Gastroesophageal sphincter (tissue), 4 donors: ENCODE measurements at places on chromosomes 7 and 10. TPM values are rescaled to one million over a fixed set of nuclear protein-coding genes. Genes with fewer than 3 reads are reported as not detected.
A peak's percentile ranks its signal among the peaks of the same experiment; 100 is the strongest.

DNA sequence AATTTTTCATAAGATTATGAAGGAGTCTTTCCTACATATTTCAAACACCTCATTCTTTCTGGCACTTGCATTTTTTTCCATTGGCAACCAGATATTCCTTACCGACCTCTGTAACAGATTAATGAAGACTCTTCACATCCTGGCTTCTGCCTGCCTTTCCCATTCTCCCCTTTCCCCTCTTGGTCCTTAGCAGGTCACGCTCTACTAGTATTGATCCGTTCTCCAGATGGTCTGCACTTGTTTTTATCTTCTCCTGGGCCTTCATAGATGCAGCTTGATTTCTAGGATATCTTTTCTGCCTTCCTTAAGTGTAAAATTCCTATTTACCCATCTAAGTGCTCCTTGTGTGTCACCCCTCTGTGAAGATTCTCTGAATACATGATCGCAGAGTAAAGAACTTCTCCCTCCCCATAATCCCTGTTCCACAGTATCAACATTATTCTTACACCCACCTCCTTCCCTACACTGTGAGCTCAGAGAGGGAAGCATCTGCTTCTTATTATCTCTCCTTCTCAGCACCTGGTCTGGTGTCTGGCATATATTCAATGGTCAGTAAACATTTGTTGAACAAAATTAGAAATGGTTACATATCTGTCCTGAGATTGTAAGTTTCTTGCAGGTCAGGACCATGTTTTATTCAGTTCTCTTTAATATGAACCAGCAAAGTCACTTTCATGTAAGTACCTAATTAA, 654.2 kb downstream of the REEP3 start:
- no peak overlapping the region for H3K27ac ChIP-seq
- H3K36me3 ChIP-seq: no peaks in the 10 kb centered on the region
- no peak overlapping the region for H3K4me3 ChIP-seq
- no peak for ATAC-seq

DNA sequence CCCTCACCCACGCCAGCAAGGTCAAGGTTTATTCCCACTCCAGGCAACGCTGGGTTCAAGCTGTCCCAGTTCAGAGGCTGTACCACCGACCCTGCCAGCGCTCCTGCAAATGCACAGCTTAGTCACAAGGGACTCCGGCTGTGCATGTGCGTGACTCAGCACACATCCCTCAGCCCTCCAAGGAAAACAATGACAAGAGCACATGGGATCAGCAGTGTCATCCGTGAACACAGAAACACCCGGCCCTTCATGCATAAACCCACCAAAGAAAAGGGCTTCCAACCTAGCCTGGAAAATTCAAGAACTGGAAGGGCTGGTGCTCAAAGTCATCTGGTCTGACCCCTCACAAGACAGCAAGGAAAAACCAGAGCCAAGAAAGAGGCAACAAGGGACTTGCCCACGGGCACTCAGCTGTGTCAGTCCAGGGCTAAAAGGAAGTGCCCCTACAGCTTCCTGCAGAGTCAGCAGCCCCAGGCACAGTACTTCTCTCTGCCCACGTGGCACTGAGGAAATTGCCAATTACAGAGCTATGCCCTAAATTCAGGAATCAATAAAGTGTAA, 106.1 kb downstream of the KCNMA1 start:
- peak overlapping the region; percentile 77 for H3K27ac ChIP-seq
- peak; percentile 64 for ATAC-seq
- peaks cover 15% of the 10 kb centered on the region for H3K4me1 ChIP-seq
- H3K27me3 ChIP-seq: no peaks in the 10 kb centered on the region

The WNT2 gene
- 0.54 TPM for total RNA-seq

GRCh38 chr7:82839063-82839462, 323.6 kb downstream of the PCLO start:
- no peaks in the 10 kb centered on the region for H3K27me3 ChIP-seq
- H3K4me1 ChIP-seq: no peaks in the 10 kb centered on the region
- ATAC-seq: no peak
- H3K4me3 ChIP-seq: no peak overlapping the region
- no peaks in the 10 kb centered on the region for H3K36me3 ChIP-seq

DNA sequence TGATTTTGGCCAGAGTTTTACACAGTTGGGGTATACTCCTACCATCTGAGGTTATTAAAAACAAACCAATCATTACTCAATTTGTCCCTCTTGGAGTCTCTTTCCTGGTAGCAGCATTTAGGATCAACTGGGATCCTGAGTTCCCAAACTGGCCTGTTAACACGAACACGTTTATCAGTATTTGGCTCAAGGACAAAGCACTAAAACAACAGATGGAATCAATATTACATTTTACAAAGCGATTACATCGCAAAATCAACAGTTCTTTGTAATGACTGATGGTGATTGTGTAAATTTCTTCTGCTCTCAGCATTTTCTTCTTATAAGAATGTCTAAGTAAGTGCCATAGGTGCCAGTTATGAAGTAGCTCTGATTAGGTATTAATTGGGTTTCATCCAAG, 582.9 kb upstream of the ANKRD30A start:
- H3K36me3 ChIP-seq: no peaks in the 10 kb centered on the region
- H3K27me3 ChIP-seq: no peaks in the 10 kb centered on the region
- H3K4me1 ChIP-seq: no peaks in the 10 kb centered on the region
- H3K27ac ChIP-seq: no peak overlapping the region
- no peak overlapping the region for H3K4me3 ChIP-seq
- no peak for ATAC-seq

- no peak within 1 kb of the TSS for H3K4me3 ChIP-seq
- H3K27ac ChIP-seq: no peak within 1 kb of the TSS
- no peaks in the 10 kb centered on the region for H3K36me3 ChIP-seq
- ATAC-seq: peak; percentile 30
Observed at GRCh38 chr10:99532687-99533495, at the start of gene NKX2-3. Gene NKX2-3 (plus strand): TSS chr10:99532942. CDS start chr10:99533132, 190 bp downstream.

The ABCC2 gene
- 0.46 TPM for total RNA-seq

DNA sequence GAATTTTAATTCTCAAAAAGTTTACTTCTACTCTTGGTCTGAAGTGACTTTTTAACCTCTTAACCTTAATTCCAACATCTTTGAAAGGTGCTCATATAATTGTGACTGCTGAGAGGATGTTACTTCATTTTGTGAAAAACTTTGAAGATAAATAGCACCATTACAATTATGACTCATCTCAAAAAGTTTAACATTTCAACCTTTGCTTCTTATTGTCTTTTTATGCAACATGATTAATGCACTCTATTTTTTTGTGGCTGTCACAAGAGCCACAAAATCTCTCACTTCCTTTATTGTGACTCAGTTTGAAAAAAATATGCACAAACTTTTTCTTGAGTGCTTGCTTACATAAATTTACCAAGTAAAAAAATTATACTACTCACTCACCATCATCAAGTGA, 383.1 kb downstream of the LRRTM3 start:
- H3K27ac ChIP-seq: no peak overlapping the region
- no peaks in the 10 kb centered on the region for H3K36me3 ChIP-seq
- H3K27me3 ChIP-seq: no peaks in the 10 kb centered on the region
- no peaks in the 10 kb centered on the region for H3K4me1 ChIP-seq

The LIPK gene
- total RNA-seq: not detected

- ATAC-seq: no peak
- no peak overlapping the region for H3K27ac ChIP-seq
- H3K36me3 ChIP-seq: no peaks in the 10 kb centered on the region
- no peaks in the 10 kb centered on the region for H3K4me1 ChIP-seq
Observed at GRCh38 chr7:142954680-142955268, 7.4 kb downstream of the KEL start.

The THNSL1 gene
- total RNA-seq: 0.73 TPM

- H3K27me3 ChIP-seq: peaks cover 49% of the 10 kb centered on the region
- no peak overlapping the region for H3K4me3 ChIP-seq
- ATAC-seq: no peak
- no peaks in the 10 kb centered on the region for H3K4me1 ChIP-seq
Observed at GRCh38 chr10:100119726-100120125, 38.1 kb upstream of the CPN1 start.

GRCh38 chr10:101494650-101495049, 93.4 kb downstream of the POLL start:
- no peaks in the 10 kb centered on the region for H3K36me3 ChIP-seq
- H3K4me3 ChIP-seq: no peak overlapping the region
- H3K27ac ChIP-seq: no peak overlapping the region
- no peak for ATAC-seq

The PNLIPRP2 gene
- not detected for total RNA-seq

The ATRNL1 gene
- total RNA-seq: 19.0 TPM

DNA sequence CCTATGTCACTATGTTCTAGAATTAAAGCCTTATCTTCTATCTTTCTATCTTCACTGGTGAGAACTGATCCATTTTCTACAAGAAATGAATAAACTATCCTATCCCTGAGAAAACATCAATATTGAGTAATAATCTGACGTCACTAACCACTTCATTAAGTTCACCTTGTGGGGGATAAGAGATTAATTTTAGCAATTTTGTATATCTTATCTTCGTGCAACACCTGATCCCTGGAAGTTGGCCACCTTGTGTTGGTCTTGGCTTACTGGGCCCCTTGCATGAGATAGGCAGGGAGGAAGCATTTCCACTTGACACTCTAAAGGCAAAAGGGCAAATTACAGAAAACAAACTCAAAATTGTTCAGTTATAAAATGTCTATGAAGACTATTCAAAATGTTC, 20.1 kb upstream of the OR6B1 start:
- H3K4me1 ChIP-seq: no peaks in the 10 kb centered on the region
- no peak overlapping the region for H3K27ac ChIP-seq
- no peaks in the 10 kb centered on the region for H3K27me3 ChIP-seq
- no peak for ATAC-seq
- H3K36me3 ChIP-seq: no peaks in the 10 kb centered on the region

DNA sequence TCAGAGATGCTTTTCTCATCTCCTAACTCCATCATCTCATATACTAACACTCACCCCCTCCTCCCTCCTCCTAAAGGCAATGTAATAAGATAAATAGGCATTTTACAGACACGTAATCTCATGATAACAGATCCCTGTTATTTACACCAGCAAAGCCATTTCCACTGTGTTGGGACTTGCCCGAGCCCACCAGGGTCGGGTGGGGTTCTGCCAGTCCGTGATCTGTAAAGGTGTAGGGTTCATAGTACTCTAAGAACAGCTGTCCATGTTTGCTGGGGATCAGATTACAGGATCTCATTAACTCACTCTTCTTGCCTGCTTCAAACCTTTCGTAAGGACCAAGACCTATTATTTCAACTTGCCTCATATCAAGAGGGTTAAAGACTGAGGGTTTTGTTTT, 172.4 kb downstream of the FZD1 start:
- no peaks in the 10 kb centered on the region for H3K4me1 ChIP-seq
- no peak for ATAC-seq
- no peak overlapping the region for H3K4me3 ChIP-seq
- H3K36me3 ChIP-seq: no peaks in the 10 kb centered on the region
- H3K27ac ChIP-seq: no peak overlapping the region

- no peak overlapping the region for H3K4me3 ChIP-seq
- no peaks in the 10 kb centered on the region for H3K4me1 ChIP-seq
- H3K27ac ChIP-seq: no peak overlapping the region
Observed at GRCh38 chr7:39557911-39558310, 8.3 kb upstream of the YAE1 start.

The CCZ1B gene
- total RNA-seq: 41.6 TPM

DNA sequence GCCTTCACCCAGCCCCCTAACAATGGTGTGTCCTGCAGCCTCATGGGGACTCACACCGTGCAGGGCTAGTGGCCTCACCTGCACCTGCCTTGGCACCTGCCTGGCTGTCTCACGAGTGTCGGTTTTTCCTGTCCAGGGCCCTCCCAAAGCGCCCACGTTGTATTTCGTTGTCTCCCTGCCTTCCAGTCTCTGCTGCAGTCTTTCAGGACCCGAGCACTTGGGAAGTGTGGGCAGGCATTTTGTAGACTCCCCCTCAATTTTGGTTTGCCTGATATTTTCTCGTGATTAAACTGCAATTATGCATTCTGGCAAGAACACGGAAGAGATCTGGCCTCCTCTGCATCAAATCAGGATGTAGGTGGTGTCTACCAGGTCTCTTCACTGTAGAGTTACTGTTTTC, 17.9 kb downstream of the BNIP3 start:
- no peak for ATAC-seq
- H3K36me3 ChIP-seq: no peaks in the 10 kb centered on the region

DNA sequence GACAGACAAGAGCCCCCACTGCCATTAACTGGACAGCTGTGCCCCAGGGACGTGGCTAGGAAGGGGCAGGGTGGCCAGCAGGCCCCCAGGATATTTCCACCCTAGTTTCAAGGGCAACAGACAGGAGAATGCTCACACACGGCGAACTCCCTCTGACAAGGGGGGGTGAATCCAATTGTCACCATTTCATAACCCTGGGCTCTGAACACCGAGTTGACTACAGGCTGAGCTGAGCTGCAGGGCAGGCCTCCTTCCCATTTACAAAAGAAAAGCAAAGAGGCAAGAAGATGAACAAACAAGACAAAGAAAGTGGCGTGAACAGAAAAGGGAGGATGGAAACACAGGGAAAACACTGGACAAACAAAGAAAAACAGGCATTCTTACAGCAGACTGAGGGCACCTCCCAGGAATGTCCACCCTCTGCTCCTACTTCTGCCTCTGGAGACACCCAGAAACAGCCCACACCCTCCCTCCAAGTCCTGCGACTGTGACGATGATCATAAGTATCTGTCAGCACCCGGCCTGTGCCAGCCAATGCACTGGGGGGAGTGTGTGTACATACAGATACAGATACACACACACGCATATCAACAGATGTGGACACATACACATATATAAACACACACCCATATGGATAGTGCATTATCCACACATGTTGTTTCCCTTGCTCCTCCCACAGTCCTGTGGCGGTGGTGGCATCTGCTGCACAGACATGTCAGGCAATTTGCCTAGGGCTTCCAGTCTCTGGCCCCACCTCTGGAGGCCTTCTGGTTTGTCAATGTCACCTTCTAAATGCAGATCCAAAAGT, 66.2 kb downstream of the FAM53B start:
- H3K4me1 ChIP-seq: peaks cover 45% of the 10 kb centered on the region
- H3K27me3 ChIP-seq: no peaks in the 10 kb centered on the region
- H3K27ac ChIP-seq: peak overlapping the region; percentile 55
- no peaks in the 10 kb centered on the region for H3K36me3 ChIP-seq

The HTRA1 gene
- total RNA-seq: 137 TPM

DNA sequence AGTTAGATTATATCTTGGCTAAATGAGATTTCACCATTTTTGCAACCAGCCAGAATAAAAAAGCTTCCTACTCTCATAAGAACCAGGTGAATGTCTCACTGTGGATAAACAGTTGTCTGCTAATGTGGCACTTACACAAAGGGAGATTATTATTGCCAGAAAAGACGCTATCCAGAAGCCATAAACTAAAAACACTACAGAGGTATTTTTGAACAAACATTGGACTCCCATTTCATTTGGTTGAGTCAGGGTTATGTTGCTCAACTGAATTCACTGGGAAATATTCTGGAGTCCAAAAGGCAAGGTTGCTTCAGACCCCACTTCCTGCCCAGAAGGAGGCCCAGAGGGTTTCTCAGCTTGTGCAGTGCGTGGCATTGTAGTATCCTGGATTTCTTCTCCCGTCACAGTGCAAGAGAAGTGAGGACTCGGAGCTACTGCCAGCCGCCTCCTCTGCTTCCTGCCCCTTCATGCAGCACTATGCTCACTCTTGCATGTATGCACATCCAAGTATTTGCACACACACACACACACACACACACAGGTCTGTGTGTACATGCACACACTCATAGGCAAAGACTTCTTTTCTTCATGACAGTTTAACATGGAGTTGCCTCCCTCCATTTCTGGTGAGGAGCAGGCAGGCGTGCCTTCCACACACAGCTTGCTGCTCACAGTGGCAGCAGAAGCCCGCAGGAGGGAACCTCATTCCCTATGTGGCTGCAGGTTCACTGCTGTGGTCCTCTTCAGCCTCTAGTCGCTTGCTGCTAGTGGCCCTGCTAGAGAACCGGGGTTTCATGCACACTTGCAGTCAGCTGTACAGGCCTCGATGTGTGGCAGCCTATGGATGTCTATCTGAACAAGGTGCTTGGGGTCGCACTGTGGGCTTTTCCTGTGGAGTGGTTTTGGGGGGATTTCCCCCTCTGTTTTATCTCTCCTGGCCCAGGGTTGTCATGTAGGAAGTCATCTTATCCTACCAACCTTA, 10.1 kb downstream of the DENND10 start:
- H3K27me3 ChIP-seq: no peaks in the 10 kb centered on the region
- H3K27ac ChIP-seq: no peak overlapping the region
